ENCODE measurements at places on chromosomes 11 and 22. TPM values are rescaled to one million over a fixed set of nuclear protein-coding genes. Genes with fewer than 3 reads are reported as not detected.

E2F8 gene
- total RNA-seq = 5.2 TPM

LGR4 gene
- 22.8 TPM for total RNA-seq

SPDYC gene
- total RNA-seq = not detected

SYTL2 gene
- 4.9 TPM for total RNA-seq

ELMOD1 gene
- total RNA-seq = not detected

C11orf42 gene
- not detected for total RNA-seq

OR8D4 gene
- total RNA-seq = not detected

TMEM191C gene
- total RNA-seq = 4.2 TPM

GSTT4 gene
- total RNA-seq = not detected

APOBEC3F gene
- total RNA-seq = 3.1 TPM

MS4A5 gene
- total RNA-seq = not detected

MUC5AC gene
- total RNA-seq = not detected

GRM5 gene
- total RNA-seq = not detected

C11orf16 gene
- total RNA-seq = not detected

OTOG gene
- not detected for total RNA-seq
